ENCODE measurements at places on chromosomes 16 and 17.

GRCh38 chr16:81779536-81780320, 637 bp downstream of the PLCG2 start:
- DNase-seq: peak; percentile 21

GRCh38 chr17:68600931-68601564, at the start of gene FAM20A:
TSS of gene FAM20A (minus strand) at chr17:68601367. CDS start at chr17:68600666, 701 bp downstream.
- DNase-seq: no peak

- no peak for DNase-seq
These were observed 5.9 kb upstream of the METRNL start for GRCh38 chr17:83073389-83074063.

GRCh38 chr17:80747469-80747868, 202.8 kb downstream of the RPTOR start:
- no peak for DNase-seq

All from CD4-positive, alpha-beta T cell treated with Interleukin-12 subunit alpha and Interleukin-12 subunit beta, for 1 hour (primary cell).